ENCODE measurements at places on chromosomes 1 and 21.

DNA sequence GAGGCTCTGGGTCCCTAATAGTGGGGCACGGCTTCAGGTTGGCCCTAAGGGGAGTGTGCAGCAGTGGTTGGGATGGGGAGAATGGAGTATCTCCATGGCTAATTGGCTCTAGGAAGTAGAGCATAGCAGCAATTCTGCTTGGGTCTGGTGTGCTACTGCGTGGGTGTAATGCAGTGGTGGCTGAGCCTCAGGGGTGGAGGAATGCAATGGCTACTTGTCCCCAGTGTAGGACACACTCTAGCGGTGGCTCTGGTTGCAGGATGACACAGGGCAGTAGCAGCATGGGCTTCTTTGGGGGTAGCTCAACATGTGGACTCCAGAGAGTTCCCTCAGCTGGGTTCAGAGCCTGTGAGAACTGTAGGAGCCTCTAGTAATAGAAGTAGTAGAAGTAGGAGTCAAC is 91.2 kb upstream of the FAM78B start:
- no peak for DNase-seq

DNA sequence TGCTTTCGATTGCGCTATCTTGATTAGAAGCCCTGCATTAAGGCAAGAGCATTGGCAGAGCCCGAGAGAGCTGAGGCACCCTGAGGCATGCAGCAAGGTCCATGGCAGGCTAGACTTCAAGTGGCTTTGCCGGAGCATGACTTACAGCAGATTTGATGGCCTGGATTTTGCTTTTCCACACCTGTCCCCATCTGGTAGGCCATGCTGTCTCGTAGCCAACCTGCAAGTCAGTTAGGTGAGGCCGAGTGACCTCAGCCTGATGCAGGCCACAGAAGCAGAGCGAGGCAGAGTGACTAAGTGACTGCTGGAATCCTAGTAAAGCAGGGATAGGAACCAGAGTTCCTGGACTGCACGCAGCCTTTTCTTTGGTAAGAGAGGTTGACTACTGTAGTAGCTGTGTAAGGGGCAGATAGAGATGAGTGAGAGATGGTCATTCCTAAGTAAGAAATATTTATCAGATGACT is 148.9 kb downstream of the PBX1 start:
- DNase-seq: no peak

DNA sequence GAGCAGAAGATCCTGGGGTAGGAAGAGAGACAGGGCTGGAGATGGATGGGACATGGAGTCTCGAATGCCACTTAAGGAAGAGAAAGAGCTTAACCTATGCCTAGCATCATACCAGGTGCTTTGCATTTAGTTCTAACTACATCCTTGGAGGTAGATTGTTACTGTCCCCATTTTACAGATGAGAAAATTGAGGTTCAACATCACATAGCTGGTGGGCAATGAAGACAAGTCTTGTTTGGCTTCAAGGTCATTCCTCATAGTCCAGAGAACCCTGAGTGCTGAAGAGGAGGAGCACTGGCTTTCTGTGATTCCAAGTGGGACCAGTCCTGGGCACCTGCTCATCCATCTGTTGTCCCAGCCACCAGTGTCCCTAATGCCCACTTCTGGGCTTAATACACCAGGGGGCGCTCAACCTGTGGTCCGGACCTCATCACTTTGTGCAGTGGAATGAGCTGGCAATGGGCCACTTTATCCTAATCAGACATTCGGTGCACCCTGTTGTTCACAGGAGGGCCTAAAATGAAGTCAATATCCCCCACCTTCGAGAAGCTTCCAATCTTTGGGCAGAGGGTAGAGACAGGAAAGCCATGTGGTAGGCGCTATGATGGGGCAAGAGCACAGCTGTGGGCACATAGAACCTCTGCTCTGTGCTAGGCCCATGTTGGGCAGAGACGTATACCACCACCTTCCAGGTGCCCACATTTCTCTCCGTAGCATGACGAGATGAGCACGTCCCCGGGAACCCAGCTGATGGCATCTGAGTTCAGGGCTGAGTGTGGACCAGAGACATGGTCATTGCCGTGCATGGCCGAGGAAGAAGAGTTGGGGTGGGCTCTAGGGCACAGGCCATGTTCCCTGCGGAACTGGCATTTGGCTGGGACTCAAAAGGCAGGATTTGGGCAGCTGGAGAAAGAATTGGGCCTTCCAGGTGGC is 9.2 kb downstream of the RPS6KA1 start:
- peak; percentile 71 for DNase-seq

- no peak for DNase-seq
Observed at GRCh38 chr1:33659641-33660040, 187.2 kb downstream of the ZSCAN20 start.
